Tibial artery (tissue), 4 donors: ENCODE measurements at places on chromosomes 12 and 14.
A peak's percentile ranks its signal among the peaks of the same experiment; 100 is the strongest.

DNA sequence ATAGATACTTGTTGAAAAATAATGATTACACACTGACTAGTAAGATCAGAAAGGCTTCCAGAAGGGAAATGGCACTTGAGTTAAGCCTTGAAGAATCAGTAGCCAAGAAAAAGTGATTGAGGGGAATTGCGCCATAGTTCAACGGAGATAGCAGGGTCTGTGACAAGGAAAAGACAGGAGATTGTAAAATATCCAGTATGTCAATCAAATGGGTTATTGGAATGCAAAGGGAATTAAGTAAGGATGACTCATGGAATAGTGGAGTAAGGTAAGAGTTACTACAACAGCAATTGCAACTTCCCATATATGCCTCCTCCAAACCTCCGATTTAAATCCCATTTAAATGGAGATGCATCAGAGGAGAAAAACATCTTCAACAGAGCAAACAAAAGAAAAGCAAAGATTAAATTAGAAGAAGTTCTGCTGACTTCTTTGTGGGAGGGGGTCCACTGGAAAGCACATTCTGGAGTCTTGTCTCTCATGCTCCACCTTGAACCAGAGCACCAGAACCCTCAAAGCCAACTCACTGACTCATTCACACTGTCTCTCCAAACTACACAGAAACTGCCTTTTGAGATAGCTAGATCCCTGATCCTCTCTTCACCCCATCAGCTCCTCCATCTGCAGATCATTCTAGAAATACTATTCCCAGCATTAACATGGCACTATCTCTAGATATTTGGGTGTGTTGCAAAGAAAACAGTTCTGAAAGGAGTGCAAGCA, 138.2 kb downstream of the NUAK1 start:
- DNase-seq = no peak

DNA sequence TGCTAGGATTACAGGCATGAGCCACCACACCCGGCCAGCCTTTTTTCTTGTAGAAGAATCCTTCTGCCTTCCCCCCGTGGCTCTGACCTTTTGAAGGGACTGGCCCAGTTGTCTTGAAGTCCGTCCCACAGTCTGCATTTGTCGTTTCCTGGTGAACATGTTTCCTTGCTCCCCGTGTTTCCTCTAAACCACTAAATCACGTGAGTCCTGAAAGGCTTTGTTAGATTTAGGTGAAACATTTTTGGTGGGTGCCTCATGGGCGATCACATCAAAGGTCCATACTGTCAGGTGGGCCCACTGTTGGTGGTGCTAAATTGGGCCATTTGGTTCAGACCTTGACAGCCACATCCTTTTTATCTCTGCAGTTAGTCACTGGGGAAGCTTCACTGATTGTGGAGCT, 26.3 kb downstream of the MLXIP start:
- no peak for DNase-seq

- DNase-seq = no peak
These were observed 66.4 kb upstream of the OTOGL start for GRCh38 chr12:80032946-80033345.

GRCh38 chr12:47808050-47808449, 11.7 kb downstream of the HDAC7 start:
- no peak for DNase-seq

- peak; percentile 57 for DNase-seq
These were observed 118.9 kb downstream of the VEZT start for GRCh38 chr12:95336387-95337067.

DNA sequence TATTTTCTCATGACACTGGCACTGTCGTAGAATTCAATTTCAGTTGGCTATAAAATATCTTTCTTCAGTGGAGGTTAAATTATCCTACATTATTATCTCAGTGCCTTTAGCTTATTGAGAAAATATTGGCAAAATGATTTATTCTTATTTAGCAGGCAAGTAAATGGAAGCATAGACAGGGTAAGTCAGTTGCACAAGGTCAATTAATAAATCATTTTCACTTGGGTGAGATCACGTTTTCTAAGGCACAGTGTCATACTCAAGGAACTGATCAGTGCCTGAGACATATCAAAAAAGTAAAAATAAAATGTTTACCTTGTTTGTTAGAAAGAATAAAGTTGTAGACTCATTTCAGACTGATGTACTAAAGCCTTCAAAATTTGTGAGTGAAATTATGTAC, 95.0 kb downstream of the ACSS3 start:
- DNase-seq = no peak

- DNase-seq = no peak
These were observed 113.5 kb downstream of the TMEM30B start for GRCh38 chr14:61167642-61168041.

DNA sequence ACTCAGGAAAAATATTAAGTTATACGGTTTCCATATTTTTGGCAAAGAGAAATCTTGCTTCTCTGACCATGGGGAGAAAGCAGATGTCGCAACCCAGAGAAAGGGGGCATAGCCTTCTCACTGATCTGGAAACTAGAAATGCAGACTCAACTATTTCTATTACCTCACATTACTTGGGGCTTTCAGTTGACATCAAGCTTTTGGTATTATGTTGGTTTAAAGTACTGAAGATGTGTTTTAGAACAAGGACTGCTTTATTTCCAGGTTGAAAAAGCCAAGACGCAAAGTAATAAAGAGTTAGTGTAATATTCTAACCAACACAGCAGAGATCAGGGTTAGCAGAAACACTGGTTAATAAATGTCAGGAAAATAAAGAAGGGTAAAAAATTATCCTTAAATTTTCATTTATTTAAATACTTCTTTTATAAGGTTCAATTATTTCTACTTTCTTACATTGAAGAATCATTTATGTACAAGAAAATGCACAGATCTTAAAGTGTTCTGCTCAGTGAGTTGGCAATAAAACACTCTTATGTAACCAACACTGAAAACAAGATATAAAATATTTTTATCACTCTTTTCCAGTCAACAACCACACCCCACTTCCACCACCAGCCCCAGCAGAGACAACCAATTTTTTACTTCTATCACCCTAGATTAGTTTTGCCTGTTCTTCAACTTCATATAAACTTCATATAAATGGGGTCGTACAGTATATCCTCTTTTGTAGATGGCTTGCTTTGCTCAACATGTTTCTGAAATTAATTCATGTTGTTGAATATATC, 26.0 kb downstream of the DCP1B start:
- peak; percentile 23 for DNase-seq

DNA sequence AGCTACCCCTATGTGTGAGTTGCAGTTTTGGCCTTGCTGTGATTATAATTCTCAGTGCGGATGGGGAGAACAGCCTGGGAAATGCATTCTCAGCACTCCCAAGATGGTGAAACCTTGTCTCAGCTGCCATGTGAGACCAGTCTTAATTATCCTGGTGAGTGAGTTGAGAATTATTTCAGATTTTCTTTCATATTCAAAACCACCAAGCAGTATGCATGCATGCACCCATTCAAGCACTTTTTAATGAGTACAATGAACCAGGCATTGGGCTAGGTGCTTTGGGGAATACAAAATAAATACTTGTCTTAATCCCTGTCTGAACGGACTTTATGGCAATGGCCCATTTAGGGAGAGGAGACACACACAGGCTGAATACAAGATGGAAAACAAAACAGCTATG, 94.7 kb downstream of the PTPN11 start:
- no peak for DNase-seq

- no peak for DNase-seq
These were observed 86.6 kb upstream of the FRMD6 start for GRCh38 chr14:51564986-51565604.

- no peak for DNase-seq
These were observed 7.3 kb downstream of the KRT79 start for GRCh38 chr12:52826611-52827498.
